Activated naive CD8-positive, alpha-beta T cell treated with anti-CD3 and anti-CD28 coated beads for 36 hours (primary cell): ENCODE measurements at places on chromosomes 6 and 20. TPM values are rescaled to one million over a fixed set of nuclear protein-coding genes. Genes with fewer than 3 reads are reported as not detected.

Gene NNAT
- 0.23 TPM for total RNA-seq

Gene PRKN
- 0.26 TPM for total RNA-seq

DNA sequence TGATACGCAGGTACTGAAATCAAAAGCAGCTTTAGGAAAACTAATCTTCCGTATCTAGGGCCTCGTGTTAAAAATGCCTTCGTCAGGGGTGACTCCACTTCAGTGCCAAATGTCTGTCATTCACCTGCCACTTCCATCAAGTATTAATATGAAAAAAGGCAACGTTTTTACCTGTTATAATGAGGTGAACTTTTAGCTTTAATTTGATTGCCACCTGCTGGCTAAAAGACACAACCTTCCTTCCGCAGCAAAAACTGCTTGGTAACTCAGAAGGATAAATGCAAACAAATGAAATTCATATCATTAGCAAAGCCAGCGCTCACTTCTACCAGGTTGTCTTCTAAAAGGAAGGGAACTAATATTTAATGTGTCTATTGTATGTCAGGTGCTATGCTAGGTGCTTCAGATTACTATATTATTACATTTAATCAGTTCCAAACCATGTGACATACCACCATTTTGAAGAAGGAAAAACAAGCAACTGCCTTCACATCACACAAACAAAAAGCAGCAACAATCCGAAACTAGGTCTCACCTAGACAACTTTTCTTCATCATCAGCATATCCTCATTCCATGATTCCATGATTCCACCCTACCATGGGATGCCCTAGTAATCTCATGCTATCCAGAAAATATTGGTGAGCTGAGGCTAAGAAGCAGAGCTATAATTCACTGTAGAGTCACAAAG is 20.6 kb upstream of the ARHGAP18 start:
- H3K36me3 ChIP-seq, result no peaks in the 10 kb centered on the region
- H3K4me3 ChIP-seq, result no peak overlapping the region
- DNase-seq, result no peak
- no peak overlapping the region for H3K27ac ChIP-seq

Gene ARFGEF3
- total RNA-seq, result 1.6 TPM

Gene C20orf173
- not detected for total RNA-seq

- DNase-seq, result no peak
- peak overlapping the region; percentile 81 for H3K4me3 ChIP-seq
- peaks cover 29% of the 10 kb centered on the region for H3K4me1 ChIP-seq
These were observed 703 bp downstream of the MRPL2 start for GRCh38 chr6:43058531-43058930.

Gene ABCC10
- total RNA-seq, result 24.3 TPM

Gene LTV1
- 65.1 TPM for total RNA-seq

Gene ENPP3
- total RNA-seq, result 0.64 TPM

Gene STX11
- 39.0 TPM for total RNA-seq

Gene NKAIN2
- total RNA-seq, result not detected

DNA sequence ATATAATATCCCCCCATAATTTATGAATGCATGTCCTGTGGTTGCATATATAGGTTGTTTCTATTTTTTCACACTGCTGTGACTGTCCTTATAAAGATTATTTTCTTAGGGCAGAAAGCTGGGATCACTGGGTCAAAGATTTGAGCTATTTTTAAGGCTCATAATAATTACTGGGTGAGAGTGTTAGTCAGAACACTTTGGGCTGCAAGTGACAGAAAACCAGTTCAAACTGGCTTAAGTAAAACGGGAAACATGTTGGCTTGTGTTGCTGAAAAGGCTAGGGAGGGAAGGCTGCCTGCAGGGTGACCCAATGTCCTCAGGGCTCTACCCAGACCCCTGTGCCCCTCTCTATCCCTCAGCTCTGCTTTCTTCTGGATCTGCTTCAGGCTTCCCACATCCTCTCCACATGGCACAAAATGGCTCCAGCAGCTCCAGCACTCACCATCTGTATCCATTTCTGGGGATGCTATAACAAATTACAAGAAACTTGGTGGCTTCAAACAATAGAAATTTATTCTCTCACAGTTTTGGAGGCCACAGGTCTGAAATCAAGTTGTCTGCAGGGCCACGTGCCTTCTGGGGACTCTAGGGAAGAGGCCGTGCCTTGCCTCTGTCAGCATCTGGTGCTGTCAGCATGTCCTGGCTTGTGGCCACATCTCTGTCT is 33.1 kb upstream of the MLN start:
- no peak overlapping the region for H3K27ac ChIP-seq
- peaks cover 11% of the 10 kb centered on the region for H3K4me1 ChIP-seq
- DNase-seq, result no peak

GRCh38 chr20:2244523-2244922 is 51.3 kb upstream of the TGM3 start:
- no peaks in the 10 kb centered on the region for H3K36me3 ChIP-seq
- H3K4me1 ChIP-seq, result no peaks in the 10 kb centered on the region
- H3K27me3 ChIP-seq, result peaks cover 16% of the 10 kb centered on the region
- no peak overlapping the region for H3K4me3 ChIP-seq
- H3K27ac ChIP-seq, result no peak overlapping the region

Gene SPTLC3
- total RNA-seq, result 1.7 TPM

GRCh38 chr20:7853493-7853892 is 86.8 kb downstream of the HAO1 start:
- H3K27ac ChIP-seq, result no peak overlapping the region
- peaks cover 10% of the 10 kb centered on the region for H3K27me3 ChIP-seq
- H3K4me3 ChIP-seq, result no peak overlapping the region
- H3K4me1 ChIP-seq, result no peaks in the 10 kb centered on the region
- no peaks in the 10 kb centered on the region for H3K36me3 ChIP-seq

GRCh38 chr6:118751072-118751471 is 99.7 kb upstream of the CEP85L start:
- H3K36me3 ChIP-seq, result peaks cover 3% of the 10 kb centered on the region
- H3K4me1 ChIP-seq, result peaks cover 42% of the 10 kb centered on the region
- H3K27ac ChIP-seq, result no peak overlapping the region
